Activated naive CD4-positive, alpha-beta T cell treated with anti-CD3 and anti-CD28 coated beads, Interleukin-2, amount 50 U/mL, for 72 hours (primary cell): ENCODE measurements at places on chromosomes 2 and 18.

DNA sequence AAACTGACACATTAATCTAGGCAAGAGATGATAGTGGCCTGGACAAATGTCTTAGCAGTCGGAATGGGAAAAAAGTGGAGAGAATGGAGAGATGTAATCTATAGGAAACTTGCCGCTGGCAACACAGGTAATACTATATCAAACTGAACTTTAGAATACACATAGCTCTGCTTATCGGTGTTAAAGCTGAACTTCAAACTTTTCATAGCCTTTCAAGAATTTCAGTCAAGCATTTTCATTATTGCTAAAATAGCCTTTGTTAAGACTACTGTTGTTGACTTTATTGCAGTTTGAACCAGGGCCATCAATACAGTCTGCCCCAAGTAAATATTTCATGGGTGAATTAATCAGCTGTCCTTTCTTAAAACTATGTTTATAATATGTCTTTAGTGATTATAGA, 12.9 kb upstream of the CHST9 start:
- no peak for DNase-seq

DNA sequence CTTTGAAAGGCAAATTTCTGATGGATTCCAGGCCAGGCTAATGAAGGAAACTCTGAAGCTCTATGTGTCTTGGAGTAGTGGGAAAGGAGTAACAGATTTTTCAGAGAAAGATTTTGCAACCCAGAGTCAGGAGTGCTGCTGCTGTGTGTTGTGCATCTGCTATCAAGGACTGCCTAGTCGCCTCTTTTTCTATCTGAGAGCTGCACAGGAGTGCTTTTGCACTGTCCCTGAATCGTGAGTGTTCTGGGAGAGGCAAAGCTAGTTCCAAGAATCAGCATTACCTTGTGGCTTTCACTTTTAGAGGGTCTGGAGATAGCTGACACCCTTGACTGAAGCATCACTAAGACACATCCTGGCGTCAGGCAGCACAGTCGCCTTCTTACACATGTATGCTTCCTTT, 336.4 kb downstream of the PARD3B start:
- no peak for DNase-seq

DNA sequence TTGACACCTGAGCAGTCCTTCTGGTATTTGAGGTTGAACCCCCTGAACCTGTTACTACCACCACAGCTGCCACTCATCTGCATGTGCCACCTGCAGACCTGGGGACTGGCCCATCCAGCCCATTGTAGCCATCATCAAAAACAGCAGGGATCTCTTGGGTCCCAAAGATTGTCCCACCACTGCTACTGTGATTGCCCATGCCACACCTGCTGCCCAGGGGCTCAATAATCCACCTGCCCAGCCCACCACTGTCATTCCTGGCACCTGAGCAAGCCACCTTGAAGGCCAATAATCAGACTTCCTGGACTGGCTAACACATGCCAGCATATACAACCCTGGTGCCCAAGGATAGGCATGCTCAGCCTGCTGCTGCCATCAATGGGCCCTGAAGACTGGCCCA, 327.6 kb downstream of the CYRIA start:
- no peak for DNase-seq

DNA sequence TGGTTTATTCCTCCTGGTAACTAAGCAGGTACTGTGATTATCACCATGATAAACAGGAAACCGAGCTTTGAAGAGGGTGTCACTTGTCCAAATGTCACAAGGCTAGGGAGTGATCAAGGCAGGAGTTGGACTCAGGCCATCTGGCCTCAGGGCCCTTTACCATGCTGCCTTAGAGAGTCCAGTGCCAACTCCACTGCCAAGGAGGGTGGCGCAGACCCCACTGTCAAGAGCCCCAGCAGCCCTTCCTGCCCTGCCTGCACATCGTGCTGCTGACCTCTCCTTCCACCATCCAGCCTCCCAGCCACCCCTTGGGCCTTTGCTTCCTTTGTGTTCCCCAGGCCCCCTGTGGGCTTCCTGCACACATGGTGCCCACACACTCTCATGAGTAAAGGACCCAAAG, 48.3 kb downstream of the TNS1 start:
- DNase-seq = no peak

GRCh38 chr2:113069676-113070605, 2.2 kb downstream of the IL1F10 start:
- DNase-seq = no peak

DNA sequence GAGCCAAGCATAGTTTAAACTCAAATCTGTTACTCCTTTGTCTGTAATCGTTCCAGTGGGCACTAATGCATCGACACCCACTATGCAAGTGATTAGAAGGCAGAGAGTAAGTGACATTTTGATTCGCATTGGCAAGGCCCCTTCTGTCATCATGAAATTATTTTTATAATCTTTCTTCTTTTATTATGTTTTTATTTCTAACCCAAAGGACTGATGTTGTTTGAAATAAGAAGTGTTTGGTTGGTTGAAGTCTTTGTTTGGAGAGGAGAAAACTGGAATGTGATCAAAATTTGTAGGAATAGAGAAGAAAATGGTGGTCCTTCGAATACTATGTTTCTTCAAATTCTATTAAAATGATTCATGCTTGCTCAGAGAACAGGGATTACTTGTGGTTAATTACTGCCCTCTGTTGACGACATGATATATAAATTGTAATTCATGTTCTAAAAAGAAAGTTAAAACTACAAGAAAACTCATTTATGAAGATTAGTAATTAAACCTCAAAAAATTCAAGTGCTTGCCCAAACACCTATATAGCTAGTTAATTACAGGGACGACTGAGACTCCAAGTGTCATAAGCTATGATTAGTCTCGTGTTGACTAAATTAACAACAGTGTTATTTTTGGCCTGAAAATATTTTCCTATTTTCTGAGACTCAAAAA, 26.4 kb upstream of the TFPI start:
- no peak for DNase-seq

DNA sequence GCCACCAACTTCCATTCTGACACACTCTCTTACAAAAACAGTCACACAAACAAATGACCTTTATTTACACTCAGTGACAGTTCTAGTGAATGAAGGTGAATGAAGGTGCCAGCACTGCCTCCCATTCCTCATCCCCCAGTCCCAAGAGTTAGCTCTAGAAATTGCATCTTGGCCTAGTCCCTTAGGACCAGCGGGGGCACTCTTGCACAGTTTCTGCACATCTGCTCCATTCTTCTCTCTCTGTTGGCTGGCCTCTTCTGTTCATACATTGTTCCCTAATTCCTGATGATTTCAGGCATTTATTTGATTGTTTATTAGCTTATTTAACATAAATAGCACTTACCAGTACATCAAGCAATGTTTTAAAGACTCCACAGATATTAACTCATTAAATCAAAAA, 30.9 kb downstream of the GAREM1 start:
- DNase-seq = no peak

GRCh38 chr2:84477886-84478285, 18.8 kb upstream of the SUCLG1 start:
- no peak for DNase-seq

- DNase-seq = no peak
Measured at GRCh38 chr2:173217116-173217840, 137.4 kb upstream of the CDCA7 start.

- no peak for DNase-seq
Measured at GRCh38 chr2:29139152-29139551, 23.9 kb downstream of the CLIP4 start.

DNA sequence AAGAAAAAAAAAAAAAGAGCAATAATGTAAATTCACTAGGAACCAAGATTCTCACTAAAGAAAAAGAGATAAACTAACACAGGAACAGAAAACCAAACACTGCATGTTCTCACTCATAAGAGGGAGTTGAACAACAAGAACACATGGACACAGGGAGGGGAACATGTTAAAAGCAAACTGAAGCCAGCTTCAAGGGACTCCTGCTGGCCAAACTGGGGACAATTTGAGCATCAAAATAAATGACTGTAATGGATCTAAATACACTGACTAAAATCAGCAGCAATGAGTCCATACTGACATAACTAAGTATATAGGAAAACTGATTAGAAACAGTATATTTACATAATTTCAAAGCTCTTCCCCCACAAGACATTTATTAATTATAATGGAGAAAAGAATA, 73.0 kb downstream of the FARSB start:
- DNase-seq = no peak

DNA sequence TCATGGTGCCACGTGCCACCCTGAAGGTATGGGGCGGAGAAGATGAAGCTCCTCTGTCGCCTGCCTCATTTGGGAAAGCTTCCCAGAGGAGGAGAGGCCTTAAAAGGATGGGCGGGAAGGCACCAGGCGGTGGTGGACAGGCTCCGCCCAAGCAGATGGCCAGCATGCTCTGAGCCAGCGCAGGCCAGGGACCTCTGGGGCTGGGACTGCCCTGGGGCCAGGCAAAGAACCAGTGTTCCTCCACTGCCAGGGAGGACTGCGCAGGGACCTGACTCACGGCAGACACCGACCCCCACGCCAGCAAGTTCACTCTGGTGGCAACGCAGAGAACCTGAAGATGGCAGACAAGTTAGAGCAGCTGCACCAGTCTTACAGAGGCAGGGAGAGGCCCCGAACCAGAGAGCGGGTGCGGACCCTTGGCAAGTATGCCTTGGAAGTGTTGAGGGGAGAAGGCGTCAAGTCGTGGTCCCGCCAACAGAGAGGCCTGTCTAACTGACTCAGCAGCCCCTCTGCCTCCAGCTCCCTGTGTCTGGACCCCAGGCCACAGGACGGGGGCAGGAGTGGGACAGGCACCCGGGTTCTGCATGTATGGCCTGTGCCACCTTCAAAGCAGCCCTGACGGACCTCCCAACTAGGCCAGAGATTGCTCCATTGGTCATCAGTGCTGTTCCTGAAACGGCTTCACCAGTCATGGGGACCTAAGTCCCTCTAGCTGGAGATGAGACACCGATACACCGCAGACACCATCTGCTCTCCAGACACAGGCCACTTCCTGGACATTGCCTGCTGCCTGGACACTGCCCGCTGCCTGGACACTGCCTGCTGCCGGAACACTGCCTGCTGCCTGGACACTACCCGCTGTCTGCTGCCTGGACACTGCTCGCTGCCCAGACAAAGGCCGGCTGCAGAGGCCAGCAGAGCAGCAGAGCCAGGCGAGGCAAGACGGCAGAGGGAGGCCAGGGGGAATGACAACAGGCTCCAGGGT, 124.7 kb downstream of the HDAC4 start:
- DNase-seq = no peak

- no peak for DNase-seq
Measured at GRCh38 chr2:52386433-52387030, 1354.6 kb upstream of the NRXN1 start.

DNA sequence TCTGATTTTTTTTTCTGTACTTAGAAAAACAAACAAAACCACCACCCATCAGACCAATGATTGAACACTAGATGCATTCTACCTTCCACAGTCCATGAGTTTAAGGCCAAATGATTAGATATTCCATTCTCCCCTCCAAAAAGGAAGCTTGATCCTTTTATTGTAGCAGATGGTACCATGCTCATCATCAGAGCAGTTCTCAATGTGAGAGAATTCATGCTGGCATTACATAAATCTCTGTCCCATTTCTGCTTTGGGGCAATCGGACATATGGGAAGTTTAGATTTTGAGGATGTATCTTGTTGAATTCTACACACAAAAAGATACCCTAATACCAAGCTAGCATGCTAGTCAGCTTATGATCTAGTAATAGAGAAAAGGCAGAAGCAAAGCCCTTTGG, 186.6 kb downstream of the RAD51AP2 start:
- DNase-seq = no peak

- DNase-seq = no peak
Measured at GRCh38 chr2:232887171-232887850, 17.2 kb downstream of the SNORC start.

DNA sequence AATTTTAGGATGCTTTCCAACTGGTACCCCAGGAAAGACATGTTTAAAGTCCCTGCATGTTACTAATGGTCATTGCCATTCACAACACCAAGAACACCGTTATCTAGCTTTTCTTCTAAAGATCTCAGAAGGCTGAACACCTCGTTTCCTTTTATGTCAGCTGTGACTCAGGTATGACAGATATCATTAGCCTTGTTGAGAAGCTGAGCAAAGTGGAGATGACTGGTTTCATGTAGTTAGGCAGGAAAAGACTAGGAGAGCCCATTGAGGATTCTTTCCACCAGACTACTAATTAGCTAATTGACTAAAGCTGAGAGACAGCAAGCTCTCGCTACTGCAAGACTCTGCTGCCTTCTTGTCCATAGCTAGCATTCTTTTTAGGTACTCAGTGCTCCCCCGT, 32.0 kb upstream of the ARL5A start:
- no peak for DNase-seq

DNA sequence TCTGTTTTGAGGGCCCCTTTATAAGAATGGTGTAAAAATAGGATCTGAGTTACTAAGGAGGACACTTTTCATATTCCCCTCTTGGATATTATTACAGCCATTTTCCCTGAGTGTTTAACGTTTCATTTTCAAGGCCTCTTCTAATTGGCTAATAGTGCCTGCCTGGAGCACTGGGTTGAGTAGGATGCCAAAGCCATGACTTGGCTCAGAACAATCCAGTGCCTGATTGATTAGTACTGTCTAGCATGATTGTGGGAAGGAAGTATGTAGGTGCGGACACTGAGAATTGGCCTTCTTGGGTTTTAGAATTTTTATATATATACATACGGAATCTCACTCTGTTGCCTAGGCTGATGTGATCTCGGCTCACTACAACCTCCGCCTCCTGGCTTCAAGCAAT, 66.1 kb downstream of the NAB1 start:
- DNase-seq = no peak

DNA sequence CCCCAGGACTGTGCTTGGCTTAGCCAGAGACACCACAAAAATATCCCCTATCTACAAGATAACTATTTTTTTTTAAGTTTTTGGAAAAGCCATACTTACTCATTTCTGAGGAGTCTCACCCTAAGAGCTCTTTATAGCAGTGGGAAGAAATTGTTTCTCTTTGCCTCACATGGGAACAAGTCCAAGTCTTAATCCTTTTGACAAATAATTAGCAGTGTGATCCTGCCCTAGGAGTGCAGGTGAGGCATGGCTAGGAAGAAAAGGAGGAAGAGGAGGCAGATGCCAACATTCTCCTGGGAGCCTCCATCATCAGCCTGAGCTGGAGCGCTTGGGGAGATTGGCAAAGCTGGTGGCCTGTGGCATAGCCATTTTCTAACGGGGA, 115.6 kb downstream of the STPG4 start:
- DNase-seq = no peak

GRCh38 chr2:135050132-135050531, 2.0 kb upstream of the RAB3GAP1 start:
- DNase-seq = no peak

DNA sequence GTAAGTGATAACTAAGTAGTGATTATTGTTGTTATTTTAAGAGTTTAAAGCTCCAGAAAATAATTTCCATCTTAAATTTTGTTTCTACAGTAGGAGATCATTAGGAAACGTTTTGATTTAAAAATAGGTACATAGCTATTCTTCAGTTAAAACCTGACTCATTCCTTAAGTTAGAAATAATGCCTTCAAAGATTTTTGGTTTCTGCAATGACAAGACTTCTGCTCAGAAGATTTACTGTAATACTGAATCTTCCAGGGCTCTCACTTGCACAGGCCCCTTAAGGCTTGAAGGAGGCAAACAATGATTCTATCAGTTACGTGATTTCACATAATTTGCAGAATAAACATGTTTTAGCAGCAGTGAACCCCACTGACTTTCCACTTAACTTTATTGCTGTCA, 333.7 kb downstream of the RAD51AP2 start:
- DNase-seq = no peak
